Stimulated activated CD4-positive, alpha-beta T cell treated with anti-CD3 and anti-CD28 coated beads, Interleukin-2, amount 100 ng/mL, for 4 hours (primary cell): ENCODE measurements at places on chromosomes 4 and X.
A peak's percentile ranks its signal among the peaks of the same experiment; 100 is the strongest.

GRCh38 chr4:173009129-173009823 is 159.3 kb upstream of the GALNT7 start:
- no peak for DNase-seq

- no peak for DNase-seq
Observed at GRCh38 chr4:118964891-118965411, 76.3 kb downstream of the SYNPO2 start.

- DNase-seq, result no peak
Observed at GRCh38 chr4:137635108-137635507, 102.8 kb upstream of the PCDH18 start.

DNA sequence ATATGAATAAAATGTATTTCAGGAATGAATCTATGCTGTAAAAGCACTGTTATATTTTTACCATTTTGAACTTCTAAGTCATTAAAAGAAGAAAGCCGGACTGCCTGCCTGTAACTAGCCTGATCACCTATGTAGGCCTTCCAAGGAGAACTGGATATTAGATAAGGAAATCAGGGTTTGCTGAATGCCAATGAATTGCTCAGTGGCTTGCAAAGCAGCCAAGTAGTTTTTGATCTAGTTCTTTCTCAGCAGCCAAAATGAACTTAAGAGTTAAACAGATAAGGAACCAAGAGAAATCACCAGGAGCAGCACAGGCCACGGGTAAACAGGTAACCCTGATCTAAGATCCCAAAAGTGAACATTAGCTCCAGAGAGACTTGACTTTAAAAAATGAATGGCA is 3.3 kb downstream of the ANXA5 start:
- DNase-seq, result no peak

DNA sequence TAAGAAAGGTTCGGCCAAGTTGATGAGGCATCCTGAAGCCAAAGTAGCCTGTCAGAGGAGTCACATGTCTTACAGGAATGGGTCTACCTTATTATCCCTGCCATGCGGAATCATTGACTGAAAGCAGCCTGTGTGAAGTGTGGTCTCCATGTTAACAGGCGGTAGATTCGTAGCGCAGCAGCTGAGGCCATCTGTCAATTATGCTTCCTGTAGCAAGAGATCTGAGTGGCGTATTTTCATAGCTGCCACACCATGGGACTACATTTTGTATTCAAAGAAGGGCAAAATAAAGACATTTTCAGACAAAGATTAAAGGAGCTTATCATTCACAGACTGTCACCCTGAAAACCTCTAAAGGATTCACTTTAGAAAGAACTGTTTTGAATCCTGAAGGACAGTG is 11.2 kb upstream of the MED14 start:
- no peak for DNase-seq

GRCh38 chr4:169184236-169184635 is 86.5 kb downstream of the SH3RF1 start:
- DNase-seq, result no peak

- no peak for DNase-seq
Observed at GRCh38 chrX:66013194-66013816, 26.6 kb downstream of the VSIG4 start.

DNA sequence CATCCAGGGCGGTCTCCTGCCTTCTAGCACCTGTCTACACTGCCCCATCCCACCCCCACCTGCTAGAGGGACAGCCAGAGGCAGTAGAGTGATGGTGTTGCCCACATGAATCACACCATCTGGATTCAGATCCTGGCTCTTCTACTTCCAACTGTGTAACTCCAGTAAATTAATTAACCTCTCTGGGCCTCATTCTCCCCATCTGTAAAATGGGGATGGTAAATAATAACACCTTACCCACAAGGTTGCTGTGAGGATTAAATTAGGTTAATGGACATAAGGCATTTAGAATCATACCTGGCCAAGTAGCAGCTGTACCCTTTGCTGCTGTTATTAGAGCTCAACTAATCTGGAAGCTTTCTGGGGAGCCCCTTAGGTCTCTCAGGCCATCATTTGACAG is 149.6 kb upstream of the BCOR start:
- DNase-seq, result no peak

DNA sequence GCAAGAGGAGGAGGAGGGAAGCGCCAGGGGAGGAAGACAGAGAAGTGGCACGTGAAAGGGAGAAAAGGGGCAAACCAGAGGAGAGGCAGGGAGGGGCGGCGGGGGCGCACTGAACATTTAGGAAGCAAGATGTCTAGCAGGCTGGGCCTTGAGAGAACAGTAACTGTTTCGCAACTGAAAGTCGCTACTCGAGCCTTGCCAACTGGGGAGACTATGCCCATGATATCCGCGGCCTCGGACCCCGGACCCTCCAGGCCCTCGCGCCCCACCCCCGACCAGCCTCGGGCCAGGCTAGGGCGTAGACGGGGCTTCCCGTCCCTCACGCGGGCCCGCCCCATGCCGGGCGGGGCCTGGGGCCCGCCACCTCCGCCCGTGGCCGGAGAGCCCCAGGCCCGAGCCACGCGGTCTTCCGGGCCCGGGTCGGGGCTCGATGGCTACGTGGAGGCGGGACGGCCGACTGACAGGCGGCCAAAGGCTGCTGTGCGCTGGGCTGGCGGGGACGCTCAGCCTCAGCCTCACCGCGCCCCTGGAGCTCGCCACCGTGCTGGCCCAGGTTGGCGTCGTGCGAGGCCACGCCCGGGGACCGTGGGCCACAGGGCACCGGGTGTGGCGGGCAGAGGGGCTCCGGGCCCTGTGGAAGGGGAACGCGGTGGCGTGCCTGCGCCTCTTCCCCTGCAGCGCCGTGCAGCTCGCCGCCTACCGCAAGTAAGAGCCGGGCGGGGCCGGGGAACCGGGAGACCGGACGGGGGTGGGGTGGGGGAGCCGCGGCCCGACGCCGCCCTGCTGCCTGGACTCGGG is at the start of gene SLC25A43:
Gene SLC25A43 (plus strand): TSS at position 363 of the 798 bp plus-strand sequence. CDS start 68 bp downstream, at position 431.
- peak; percentile 2 for DNase-seq
